ENCODE measurements at places on chromosomes 1 and 21. TPM values are rescaled to one million over a fixed set of nuclear protein-coding genes. Genes with fewer than 3 reads are reported as not detected.
A peak's percentile ranks its signal among the peaks of the same experiment; 100 is the strongest.

DNA sequence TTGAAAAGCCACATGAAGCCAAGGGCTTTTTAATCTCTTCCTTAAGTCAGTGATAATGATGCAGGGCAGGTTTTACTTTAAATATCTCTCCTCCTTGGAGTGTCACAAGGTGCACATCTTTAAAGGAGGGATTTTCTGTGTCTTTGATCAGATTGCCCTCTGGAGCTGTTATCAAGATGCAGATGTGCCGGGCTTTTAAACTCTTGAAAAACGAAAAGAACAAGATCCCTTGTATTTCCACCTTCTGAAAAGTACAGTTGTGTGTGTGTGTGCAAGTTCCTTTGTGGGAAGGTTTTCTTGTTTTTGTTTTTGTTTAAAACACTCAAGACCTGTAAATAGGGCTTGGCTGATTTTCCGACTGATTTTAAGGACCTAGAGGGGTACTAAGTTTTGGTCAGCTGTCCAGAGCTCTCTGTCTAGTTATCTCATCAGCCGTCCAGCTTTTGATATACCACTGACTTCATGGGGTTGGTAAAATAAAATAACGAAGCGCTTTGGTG lies 1.6 kb downstream of the MARK1 start:
- peaks cover 62% of the 10 kb centered on the region for H3K27me3 ChIP-seq
- H3K4me1 ChIP-seq = no peaks in the 10 kb centered on the region
- no peaks in the 10 kb centered on the region for H3K36me3 ChIP-seq
- peak overlapping the region; percentile 60 for H3K4me3 ChIP-seq

DNA sequence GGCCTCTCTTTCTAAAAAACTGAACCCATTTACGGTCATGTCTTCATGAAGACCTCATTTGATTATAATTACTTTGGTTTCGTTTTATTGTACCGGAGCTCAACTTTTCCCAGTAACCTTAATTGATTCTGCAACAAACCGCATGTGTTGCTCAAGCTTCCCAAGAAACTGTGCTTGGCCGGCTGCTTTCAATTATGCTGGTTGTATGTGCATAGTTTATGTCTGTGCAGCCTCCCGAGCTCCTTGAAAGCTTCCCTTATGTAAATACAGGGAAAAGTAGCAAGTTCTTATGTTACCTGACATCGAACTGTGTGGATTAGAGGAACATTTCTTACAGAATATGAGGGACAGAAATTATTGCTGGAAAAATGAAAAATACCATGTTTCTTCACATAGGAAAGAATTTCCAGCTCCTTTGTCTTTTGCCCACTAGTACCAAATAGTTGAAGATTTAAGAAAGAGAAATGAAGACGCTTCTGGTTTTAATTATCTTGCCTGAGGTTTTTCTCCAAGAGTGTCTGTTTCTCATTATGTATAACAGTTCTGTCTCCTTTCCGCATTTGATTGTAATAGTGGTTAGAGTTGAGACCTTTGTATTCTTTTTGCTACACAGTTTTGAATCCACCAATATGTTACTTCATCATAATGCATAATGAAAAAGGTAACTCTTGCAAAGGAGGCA lies 2.1 kb downstream of the VCAM1 start:
- H3K27me3 ChIP-seq = no peaks in the 10 kb centered on the region
- H3K4me3 ChIP-seq = peak overlapping the region; percentile 45
- H3K36me3 ChIP-seq = no peaks in the 10 kb centered on the region
- H3K4me1 ChIP-seq = peaks cover 24% of the 10 kb centered on the region
- H3K27ac ChIP-seq = peak overlapping the region; percentile 75
- DNase-seq = no peak

- H3K4me1 ChIP-seq = no peaks in the 10 kb centered on the region
- H3K4me3 ChIP-seq = no peak overlapping the region
- H3K36me3 ChIP-seq = no peaks in the 10 kb centered on the region
- no peak for DNase-seq
- H3K27ac ChIP-seq = no peak overlapping the region
- H3K27me3 ChIP-seq = no peaks in the 10 kb centered on the region
These were observed 7.2 kb upstream of the C8B start for GRCh38 chr1:56972976-56973375.

DNA sequence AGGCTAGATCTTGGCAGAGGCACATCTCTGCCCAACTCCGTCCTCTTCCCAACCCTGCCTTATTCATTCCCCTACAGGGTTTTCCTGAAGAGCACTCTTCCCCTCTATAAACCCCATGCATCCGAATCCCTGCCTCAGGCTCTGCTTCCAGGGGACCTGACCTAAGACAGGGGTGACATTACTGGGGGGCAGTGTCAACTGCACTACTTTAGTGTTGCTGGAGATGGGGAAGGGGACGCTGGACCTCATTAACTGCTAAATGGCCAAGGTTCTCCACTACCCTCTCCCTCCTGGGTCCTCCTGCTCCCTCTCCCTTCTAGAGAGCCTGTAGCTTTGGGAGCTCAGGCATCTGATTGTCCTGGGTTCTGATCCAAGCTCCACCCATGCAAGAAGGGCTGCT lies 126.2 kb downstream of the GRIK3 start:
- DNase-seq = no peak
- no peaks in the 10 kb centered on the region for H3K4me1 ChIP-seq
- H3K27me3 ChIP-seq = no peaks in the 10 kb centered on the region
- no peak overlapping the region for H3K27ac ChIP-seq
- H3K36me3 ChIP-seq = no peaks in the 10 kb centered on the region

DNA sequence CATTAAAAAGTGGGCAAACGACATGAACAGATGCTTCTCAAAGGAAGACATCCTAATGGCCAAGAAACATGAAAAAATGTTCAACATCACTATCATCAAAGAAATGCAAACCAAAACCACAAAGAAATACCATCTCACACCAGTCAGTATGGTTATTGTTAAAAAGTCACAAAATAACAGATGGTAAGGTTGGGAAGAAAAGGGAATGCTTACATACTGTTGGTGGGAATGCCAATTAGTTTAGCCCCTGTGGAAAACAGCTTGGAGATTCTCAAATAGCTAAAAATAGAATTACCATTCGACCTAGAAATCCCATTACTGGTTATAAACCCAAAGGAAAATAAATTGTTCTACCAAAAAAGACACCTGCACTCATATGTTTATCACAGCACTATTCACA lies 369.4 kb downstream of the KCNH1 start:
- H3K36me3 ChIP-seq = no peaks in the 10 kb centered on the region
- no peaks in the 10 kb centered on the region for H3K27me3 ChIP-seq
- DNase-seq = no peak
- no peak overlapping the region for H3K27ac ChIP-seq

DNA sequence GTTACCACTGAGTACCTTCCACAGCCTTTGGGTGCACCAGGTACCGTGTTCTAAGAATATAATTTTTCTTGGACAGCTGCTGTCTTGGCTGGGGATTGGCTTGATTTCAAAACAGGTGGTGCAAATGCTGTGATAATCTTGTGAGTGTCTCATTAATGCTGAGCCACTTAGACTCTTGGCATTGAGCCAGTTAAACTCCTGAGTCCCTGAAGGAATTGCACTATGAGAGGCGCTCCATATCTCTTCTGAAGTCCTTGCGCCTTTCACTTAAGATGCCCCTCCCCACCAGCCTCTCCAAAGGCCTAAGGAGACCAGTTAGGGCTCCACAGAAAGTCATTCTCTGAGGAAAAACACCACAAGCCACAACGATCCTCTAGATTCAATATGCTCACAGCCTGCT lies 51.0 kb downstream of the BACH1 start:
- no peaks in the 10 kb centered on the region for H3K36me3 ChIP-seq
- no peak overlapping the region for H3K27ac ChIP-seq
- DNase-seq = no peak
- no peak overlapping the region for H3K4me3 ChIP-seq
- no peaks in the 10 kb centered on the region for H3K27me3 ChIP-seq

GRCh38 chr1:55554611-55555010 lies 339.4 kb upstream of the USP24 start:
- no peaks in the 10 kb centered on the region for H3K27me3 ChIP-seq
- no peaks in the 10 kb centered on the region for H3K4me1 ChIP-seq
- H3K36me3 ChIP-seq = no peaks in the 10 kb centered on the region
- H3K4me3 ChIP-seq = no peak overlapping the region

The PLA2G2F gene
- polyA plus RNA-seq = not detected

The RHBG gene
- 0.38 TPM for polyA plus RNA-seq

Measured in spleen (tissue), 13 donors.